Activated T-cell treated with anti-CD3 and anti-CD28 coated beads, Interleukin-2, amount 50 U/mL, for 1 hour (primary cell): ENCODE measurements at places on chromosomes 2 and 18.
A peak's percentile ranks its signal among the peaks of the same experiment; 100 is the strongest.

DNA sequence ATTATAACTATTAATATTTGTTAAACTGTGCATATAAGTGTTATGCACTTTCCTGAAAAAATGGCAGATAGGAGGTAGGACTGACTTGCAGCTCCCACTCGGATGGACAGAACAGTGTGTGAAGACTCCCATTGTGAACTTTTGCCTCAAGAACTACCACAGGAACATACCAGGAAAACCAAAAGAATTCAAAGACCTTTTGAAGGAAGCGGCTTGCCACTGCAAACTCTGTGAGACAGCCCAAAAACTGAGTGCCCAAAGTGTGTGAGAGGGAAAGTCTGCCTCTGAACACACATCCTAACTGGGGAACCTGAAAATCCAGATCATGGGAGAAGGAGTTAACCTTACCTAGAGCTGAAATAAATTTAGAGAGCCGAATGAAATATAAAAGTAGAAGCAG is 171.0 kb downstream of the ZBTB7C start:
- DNase-seq: no peak

DNA sequence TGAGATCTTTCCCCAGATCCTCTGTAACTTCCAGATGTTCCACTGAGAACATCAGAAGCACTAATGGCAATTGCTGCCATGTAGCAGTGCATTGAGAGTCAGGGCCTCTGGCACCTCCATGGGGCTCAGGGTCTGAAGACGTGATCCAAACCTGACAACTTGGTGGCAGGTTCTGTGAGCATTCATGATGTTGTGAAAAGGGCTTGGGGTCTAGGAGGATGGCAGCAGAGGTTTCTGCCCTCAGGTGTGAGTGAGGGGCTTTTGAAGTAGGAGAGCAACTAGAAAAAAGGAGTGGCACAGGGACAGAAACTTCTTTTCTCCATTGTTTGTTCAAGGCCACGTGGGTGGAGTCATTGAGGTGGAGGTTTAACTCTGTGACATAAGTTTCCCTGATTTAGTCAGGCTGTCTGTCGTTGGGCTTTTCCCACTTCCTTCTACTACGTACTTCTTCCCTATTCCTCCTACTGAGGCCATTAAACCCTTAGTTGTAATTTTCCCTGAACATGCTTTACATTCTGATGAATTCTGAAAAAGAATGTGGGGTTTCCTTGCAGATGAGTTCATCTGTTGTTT is 13.1 kb downstream of the CFLAR start:
- peak; percentile 52 for DNase-seq

DNA sequence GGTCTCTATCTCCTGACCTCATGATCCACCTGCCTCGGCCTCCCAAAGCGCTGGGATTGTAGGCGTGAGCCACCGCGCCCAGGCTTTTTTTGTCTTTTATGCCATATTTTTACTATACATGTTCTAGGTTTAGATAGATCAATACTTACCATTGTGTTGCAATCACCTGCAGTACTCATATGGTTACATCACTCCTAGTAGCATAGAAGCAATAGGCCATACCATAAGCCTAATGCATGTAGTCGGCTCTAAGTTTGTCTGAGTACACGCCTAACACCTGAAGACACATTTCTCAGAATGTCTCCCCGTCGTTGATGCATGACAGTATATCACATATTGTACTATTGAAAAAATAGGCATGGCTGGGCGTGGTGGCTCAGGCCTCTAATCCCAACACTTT is 27.1 kb upstream of the TGIF1 start:
- no peak for DNase-seq

DNA sequence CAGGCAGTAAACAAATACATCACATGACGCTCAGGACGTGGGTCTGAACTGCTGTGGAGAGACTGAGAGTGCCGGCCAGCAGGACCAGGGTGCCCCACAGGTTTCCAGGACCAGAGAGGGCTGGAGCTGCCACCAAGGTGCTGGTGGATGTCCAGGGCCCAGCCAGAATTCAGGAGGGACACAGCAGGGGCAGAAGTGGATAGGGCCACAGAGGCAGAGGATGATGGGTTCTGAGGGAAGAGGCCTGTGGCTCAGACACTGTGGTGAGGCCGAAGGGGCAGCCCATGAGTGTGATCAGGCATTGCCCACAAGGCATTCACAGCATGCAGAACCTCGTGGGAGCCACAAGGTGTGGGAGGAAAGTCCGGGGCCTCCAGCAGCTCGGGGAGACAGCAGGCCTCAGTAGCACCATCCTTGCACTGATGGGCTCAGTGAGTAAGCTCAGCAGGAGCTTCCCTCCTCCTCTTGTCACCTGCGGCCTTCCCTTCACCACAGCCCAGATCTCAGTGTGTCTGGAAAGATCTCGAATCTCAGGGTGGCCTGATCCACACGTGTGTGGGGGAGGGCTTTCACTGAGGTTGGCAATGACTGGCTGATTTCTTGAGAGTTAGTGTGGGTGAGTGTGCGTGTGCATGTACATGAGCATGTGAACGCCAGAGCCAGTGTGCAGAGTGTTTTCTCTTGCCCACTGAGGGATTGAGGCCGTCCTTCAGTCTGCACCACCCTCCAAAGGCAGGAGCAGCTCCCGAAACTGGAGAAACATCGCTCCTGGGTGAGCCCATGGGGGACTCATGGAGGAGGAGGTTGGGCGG is 181.8 kb upstream of the RAB6C start:
- no peak for DNase-seq

DNA sequence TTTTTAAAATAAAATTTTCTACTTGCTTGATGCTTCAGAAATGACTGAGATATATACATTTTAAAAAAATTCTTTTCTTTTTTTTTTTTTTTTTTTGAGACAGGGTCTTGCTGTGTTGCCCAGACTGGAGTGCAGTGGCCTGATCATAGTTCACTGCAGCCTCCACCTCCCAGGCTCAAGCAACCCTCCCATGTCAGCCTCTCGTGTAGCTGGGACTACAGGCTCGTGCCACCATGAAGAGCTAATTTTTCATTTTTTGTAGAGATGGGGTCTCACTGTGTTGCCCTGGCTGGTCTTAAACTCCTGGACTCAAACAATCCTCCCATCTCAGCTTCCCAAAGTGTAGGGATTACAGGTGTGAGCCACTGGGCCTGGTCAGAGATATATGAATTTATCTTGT is 12.9 kb downstream of the CYS1 start:
- DNase-seq: no peak

DNA sequence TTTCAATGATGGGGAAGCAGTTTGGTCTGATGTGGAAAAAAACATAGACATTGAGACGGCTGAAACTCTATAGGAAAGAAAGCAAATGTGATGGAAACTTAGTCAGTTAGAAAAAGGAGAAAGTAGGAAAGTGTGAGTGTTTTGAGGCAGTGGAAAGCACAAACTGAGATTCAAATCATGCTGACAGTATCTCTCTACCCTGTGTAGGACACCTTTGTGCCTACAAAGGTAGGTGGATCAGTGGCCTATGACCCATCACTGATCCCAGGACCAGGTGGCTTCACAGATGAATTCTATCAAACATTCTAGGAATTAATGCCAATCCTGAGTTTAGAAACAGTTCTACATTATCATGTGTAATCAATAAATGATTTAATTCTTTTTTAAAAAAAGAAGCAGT is 57.1 kb downstream of the CD226 start:
- DNase-seq: no peak

DNA sequence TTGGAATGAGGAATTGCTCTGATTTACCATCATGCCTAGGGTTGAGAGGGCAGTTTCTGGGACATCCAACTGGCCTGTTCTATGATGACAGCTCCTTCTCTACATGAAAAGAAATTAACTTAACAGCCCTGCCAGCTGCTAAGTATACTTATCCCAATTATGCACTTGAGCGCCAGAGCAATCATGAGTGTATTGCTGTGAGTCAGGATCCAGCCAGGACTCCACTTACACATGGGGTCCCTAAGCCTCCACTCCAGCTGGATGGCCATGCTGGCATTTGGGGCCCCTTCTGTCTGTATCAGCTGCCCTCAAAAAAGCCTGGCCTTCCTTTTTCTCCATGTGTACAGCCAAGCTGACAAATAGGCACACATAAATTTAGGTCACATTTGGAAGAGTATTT is 481.9 kb downstream of the TMX3 start:
- DNase-seq: no peak

DNA sequence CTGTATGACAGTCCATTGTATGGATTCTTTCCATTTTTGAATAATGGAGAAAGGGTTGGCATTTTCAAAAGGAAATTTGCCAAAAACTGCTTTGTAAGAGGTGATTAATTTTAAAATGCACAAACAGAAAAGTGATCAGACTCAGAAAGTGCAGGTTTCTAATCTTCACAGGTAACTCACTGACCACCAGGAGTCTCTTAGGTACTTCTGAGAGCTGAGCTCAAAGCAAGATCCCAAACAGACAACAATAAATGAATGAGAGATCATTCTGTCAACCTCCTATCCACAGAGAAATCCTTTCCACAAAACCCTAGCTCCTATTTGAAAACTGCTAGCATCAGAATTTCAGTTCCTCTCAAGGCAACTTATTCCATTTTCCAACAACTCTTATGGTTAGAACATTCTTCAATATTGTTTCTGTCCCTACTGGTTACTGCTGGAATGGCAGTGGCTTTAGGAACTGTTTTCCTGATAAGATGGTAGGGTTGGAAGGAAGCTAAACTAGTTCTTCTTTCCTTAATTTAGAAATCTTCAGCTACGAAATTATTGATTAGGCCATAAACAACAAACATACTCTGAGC is 20.6 kb upstream of the HAAO start:
- DNase-seq: no peak

DNA sequence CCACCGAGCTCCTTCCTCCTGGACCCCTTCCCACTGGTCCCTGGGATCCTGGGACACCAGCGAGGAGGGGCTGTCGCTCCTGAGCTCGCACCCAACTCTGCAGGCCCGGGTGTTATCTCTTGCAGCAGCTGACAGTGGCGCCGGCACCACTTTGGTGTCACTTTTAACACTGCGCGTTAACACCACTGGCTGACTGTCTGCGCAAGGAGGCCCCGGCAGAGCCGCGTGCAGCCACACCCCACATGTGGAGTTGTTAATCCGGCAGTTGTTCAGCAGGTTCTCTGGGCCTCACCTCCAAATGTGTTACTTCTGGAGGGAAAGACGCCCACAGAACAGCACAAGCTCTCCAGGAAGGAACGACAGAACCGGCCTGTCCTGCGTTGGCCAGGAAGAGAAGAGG is 155.0 kb upstream of the GLI2 start:
- DNase-seq: no peak
